Foreskin fibroblast (primary cell): ENCODE measurements at places on chromosomes 4 and X.

DNA sequence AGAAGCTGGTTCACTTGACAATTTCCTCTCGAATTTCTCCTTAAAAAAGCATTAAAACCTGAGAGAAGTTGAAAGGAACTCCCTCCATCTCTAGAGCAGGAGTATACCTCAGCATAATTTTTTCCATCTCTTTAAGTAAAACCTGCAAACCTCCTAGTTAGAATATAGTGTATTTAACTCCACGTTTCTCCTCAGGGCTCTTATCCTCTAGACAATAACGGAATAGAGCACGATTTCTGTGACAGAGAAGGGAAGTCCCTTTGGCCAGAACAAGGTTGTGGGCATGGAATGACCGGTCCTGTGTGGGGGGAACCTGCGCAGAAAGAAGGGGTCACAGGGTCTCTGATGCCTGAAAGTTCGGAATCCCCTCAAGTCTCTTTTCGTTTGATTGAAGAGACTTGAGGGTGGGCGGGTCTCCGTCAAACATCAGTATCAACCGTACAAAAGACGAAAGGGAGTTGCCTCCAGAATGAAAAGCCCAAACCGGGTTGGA lies 697 bp downstream of the ZNF280C start:
- no peak for DNase-seq

- DNase-seq, result no peak
These were observed 3.2 kb downstream of the CENPC start for GRCh38 chr4:67542076-67542475.

DNA sequence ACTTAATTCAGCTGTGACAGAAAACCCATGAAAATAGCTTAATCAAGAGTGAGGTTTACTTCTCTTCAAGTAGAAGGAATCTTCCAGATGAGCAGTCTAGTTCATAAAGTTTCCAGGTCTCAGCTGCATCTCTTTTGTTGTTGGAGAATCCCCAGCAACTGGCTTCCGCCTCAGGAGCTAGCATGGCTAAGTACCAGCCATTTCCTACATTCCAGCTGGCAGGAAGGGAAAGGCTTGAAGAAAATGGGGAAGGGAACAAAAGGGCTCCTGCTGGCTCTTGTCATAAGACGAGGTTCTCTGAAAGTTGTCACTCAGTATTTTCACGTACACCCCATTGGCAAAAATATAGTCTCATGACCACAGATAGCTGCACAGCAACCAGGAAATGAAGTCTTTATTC lies 27.3 kb upstream of the TRIM2 start:
- DNase-seq, result no peak

DNA sequence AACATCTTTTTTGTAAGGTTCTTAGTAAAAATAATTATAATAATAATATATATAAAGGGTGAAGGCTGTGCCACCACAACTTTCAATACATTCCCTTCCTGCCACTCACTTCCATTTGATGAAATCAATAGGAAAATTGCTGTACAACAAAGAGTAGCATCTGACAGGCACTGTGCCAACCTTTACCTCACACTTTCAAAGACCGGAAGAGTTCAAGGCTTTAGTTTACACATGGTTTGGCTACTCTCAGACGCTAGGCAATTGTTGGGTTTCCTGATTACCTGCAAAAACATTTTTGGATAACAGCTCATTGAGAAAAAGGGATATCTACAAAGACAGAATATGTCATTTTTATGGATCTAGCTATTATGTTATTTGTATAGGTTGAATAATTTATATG lies 5.5 kb upstream of the ING2 start:
- DNase-seq, result no peak

GRCh38 chrX:141176586-141177451 lies at the start of gene LDOC1:
Gene LDOC1, minus strand, starts transcription at chrX:141177129. Its CDS starts 108 bp downstream, at chrX:141177021.
- DNase-seq, result peak; percentile 21

- no peak for DNase-seq
These were observed 157.0 kb upstream of the TLL1 start for GRCh38 chr4:165715989-165716388.

- no peak for DNase-seq
These were observed 38.7 kb downstream of the GLRB start for GRCh38 chr4:157114671-157115070.

- DNase-seq, result peak; percentile 82
These were observed 377 bp downstream of the TIMM17B start for GRCh38 chrX:48897157-48897624.

- peak; percentile 70 for DNase-seq
These were observed 1.1 kb downstream of the ZCCHC18 start for GRCh38 chrX:104113222-104113965.

DNA sequence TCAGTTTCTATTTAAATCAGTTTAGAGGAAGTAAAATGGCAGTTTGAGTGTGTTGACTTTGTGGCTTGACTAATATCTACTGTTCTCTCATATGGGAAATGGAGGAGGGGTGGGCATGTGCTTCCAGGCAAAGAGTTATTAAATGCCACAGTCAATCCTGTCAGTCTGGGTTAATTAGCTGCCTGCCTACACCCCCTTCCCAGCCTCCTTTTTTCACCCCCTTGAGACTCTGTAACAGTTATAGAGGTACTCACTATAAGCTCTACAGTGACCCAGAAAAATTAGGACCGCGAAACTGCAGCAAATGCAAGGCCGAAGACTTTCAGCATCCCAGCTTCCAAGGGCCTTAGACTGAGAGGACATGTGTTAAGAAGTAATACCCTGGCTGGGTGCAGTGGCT lies 165.2 kb downstream of the CORIN start:
- no peak for DNase-seq

GRCh38 chrX:56233100-56233499 lies 944 bp downstream of the KLF8 start:
- DNase-seq, result peak; percentile 25

GRCh38 chr4:5753366-5753765 lies 42.4 kb downstream of the EVC start:
- DNase-seq, result no peak

GRCh38 chr4:166501941-166502382 lies 628.9 kb downstream of the TLL1 start:
- DNase-seq, result no peak

GRCh38 chrX:29535212-29536162 lies 679.9 kb upstream of the MAGEB2 start:
- peak; percentile 18 for DNase-seq

DNA sequence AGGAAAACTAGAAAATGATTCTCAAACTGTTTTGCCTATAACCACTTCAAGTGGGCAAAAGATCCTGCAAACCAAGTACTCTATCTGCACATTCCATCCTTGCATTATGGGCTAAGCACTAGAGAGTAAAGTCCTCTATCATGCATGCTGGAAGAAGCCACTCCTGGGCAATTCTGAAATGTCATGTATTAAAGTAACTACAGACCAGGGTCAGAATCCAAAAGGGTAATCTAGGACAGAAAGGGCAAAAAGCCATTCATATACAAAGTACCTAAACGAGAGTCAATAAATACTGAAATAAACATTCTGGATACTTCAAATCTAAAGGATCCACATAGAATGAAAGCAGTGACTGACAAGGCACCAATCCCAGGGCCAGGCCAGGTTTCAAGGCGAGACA lies 1.0 kb downstream of the SNX12 start:
- no peak for DNase-seq

DNA sequence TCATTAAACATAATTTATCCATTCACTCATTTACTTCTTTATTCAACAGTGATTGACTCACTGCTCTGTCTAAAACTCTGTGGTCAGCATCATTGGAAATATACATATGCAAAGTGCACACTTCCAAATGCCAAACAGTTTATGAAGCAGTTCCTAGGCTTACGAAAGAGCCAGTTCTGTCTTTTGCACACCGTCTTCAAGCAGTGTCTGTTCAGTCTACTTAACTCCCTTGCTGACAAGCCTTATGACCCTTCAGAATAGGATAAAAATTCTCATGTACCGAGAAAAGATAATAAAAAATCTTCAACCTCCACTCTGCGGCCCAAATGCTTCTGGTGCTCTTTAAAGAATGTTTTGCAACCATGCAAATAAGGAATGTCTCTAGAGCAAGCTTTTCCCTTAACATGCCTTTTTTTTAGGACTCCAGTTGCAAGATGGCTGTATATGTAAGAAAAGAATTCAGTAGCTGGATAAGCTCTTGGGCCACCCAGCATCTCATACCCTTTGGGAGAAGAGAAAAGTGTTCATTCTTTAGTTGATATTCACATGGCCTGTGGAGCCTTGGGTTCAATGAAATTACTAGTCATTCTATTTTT lies 1037.0 kb upstream of the SLIT2 start:
- DNase-seq, result peak; percentile 23

- DNase-seq, result no peak
These were observed 12.4 kb downstream of the PAQR3 start for GRCh38 chr4:78926826-78927225.

- no peak for DNase-seq
These were observed 94.3 kb upstream of the PGRMC2 start for GRCh38 chr4:128381748-128382559.

GRCh38 chr4:27007507-27007906 lies 146.9 kb downstream of the STIM2 start:
- DNase-seq, result peak; percentile 23

DNA sequence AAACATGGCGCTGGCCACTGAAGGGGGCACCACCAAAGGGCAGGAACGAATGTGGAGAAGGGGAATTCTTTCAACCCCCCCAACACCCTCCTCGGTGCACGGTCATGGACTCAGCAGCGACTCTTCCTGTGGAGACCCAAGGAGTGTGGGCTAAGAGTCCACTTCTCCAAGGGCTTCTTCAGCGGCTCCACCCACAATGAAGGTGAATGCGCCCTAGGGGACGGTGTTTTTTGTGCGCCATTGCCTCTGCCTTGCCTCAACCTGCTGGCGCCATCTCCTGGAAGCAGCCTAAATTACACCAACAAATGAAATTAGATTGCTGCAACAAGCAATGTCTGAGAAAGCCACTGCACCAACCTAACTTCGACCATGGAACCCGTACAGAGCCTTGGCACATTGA lies 169.2 kb upstream of the MAGEB18 start:
- DNase-seq, result no peak

- no peak for DNase-seq
These were observed 20.8 kb downstream of the SPON2 start for GRCh38 chr4:1151541-1151940.

GRCh38 chrX:13770013-13770535 lies 35.5 kb downstream of the OFD1 start:
- no peak for DNase-seq

- DNase-seq, result peak; percentile 28
These were observed 370.4 kb downstream of the INPP4B start for GRCh38 chr4:142475663-142476062.

- DNase-seq, result no peak
These were observed 14.6 kb downstream of the HDX start for GRCh38 chrX:84487365-84488353.

DNA sequence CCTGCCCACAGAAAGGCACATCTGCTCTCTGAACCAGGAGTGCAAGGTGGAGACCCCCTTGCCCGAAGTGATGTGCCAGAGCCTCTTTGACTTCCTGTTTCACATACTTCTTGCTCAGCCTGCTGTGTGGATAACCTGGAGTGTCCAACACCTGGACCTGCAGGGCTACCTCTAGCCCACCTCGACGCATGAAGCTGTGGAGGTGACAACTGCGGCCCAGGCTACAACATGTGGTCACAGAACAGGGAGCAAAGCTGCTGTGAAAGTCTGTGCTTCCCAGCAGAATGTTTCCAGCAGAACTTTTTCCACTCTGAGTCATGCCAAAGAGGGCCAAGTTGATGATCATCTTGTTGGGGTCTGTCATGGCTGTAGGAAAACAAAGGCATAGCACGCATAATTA lies 1.5 kb downstream of the GIMD1 start:
- no peak for DNase-seq

- no peak for DNase-seq
These were observed 34.0 kb downstream of the LHFPL1 start for GRCh38 chrX:112645774-112646173.

GRCh38 chrX:68049466-68049865 lies 383.8 kb downstream of the OPHN1 start:
- DNase-seq, result no peak

GRCh38 chrX:10115082-10115481 lies 41.7 kb upstream of the CLCN4 start:
- DNase-seq, result no peak

GRCh38 chrX:107724653-107725052 lies 50.9 kb downstream of the TSC22D3 start:
- DNase-seq, result no peak

DNA sequence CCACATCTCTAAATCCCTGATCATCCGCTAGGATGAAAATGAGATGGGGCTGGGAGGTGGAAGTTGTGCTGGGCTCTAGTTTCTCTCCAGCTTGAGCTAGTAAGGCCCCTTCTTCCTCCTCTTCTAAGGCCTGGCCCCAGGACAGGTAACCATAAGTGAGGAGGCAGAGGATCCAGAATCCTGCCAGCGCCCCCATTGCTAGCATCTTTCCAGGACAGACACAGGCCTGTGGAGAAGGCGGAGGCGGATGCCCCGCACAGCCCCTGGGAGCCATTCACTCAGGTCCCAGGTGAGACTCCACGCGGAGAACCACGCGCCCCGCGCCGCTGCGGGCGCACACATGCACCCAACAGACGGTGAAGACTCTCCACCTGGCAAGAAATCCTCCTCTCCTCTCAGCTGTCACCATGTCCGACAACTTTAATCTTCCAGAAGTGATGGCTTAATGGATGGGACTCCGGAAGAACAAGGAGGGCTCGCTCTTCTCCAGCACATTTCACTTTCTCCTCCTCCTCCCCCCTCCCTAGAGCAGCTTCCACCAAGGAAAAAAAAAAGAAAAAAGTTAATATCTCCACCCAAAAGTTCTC lies 793 bp downstream of the ARSJ start:
- no peak for DNase-seq

DNA sequence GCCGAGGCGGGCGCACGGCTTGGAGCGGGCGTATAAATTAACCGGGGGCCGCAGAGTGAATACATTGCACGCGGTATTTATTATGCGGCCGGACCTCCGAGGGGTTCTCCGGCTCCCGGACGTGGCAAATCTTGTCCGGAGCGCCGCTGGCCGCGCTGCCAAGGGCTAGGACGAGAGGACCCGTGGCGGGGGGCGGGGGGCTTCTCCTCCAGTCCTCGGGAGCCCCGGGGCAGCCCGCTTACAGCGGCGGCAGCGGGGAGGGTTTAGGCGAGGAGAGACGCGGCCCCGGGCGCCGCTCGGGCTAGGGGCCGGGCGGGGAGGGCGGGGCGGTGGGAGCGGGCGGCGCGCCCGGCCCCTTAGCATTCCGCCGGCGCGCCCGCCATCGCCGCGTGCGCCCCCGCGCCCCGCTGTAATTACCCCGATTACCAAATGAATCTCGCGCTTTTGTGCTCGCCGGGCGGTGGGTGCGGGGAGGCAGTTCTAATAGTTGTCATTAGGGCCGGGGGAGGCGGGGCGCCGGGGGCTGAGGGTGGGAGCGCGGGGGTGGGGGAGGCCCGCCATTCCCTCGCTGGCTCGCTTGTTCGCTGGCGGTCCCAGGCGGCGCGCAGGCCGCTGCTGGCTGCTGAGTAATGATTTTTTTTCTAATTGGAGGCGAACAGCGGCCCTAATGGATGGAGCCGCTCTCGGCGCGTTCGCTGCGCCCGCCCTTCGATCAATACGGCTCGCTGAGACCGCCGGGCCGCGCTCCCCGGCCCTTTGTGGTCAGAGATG lies 276.6 kb downstream of the BCOR start:
- DNase-seq, result peak; percentile 60

- no peak for DNase-seq
These were observed 206.1 kb downstream of the PPP3CA start for GRCh38 chr4:101141230-101141629.

- DNase-seq, result peak; percentile 53
These were observed 137.4 kb downstream of the DKK2 start for GRCh38 chr4:106898621-106899230.
